ENCODE measurements at places on chromosomes 5 and 9. TPM values are rescaled to one million over a fixed set of nuclear protein-coding genes. Genes with fewer than 3 reads are reported as not detected.
A peak's percentile ranks its signal among the peaks of the same experiment; 100 is the strongest.

DNA sequence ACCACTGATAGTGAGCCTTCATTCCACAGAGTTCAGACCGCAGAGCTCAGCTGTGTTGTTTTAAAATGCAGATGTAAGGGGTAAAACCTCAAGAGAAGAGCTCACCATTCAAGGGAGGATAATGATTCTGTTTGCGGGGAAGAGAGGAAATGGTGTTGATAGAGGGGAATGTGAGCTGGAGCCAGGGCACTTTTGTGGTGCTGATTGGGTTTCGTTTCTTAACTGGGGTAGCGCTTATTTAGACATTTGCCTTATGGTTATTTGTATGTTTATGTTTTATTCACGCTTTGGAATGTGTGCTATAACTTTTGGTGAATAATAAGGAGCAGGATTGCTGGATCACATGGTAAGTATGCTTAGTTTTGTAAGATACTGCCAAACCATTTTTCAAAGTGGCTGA is 42.5 kb downstream of the STXBP1 start:
- DNase-seq = no peak

DNA sequence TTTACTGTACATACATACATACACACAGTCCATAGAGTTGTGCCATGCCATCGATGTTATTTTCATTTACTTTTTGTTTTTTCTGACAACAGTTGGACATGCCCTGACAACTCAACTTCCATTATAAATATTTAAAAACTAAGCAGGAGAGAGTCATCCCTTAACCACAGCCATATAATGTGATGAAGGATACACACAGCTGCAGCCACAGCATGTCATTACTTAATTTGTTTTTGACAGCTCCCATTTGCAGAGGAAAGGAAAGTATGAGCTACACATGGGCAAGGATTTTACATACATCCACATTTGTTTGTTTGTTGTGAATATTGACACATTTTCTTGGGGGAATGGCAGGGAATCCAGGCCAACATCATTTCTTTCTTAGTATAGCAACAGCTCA is 91.5 kb upstream of the TUT7 start:
- no peak for DNase-seq

- DNase-seq = no peak
These were observed 59.8 kb downstream of the NDFIP1 start for GRCh38 chr5:142168365-142168764.

DNA sequence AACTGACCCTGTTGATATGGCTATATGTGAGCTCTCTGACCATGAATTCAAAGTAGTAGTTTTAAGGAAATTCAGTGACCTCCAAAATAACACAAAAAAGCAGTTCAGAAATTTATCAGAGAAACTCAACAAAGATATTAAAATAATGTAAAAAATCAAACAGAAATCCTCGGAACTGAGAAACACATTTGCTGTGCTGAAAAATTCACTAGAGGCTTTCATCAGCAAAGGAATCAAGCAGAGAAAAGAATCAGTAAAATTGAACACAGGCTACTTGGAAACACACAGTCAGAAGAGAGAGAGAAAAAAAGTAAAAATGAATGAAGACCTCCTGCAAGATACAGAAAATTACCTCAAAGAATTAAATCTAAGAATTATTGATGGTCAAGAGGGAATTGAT is 417.2 kb downstream of the TMEM232 start:
- no peak for DNase-seq

GRCh38 chr5:114448481-114448880 is 86.6 kb downstream of the KCNN2 start:
- peak; percentile 52 for DNase-seq

- no peak for DNase-seq
These were observed 69.6 kb downstream of the ADAMTSL1 start for GRCh38 chr9:18543406-18544192.

DNA sequence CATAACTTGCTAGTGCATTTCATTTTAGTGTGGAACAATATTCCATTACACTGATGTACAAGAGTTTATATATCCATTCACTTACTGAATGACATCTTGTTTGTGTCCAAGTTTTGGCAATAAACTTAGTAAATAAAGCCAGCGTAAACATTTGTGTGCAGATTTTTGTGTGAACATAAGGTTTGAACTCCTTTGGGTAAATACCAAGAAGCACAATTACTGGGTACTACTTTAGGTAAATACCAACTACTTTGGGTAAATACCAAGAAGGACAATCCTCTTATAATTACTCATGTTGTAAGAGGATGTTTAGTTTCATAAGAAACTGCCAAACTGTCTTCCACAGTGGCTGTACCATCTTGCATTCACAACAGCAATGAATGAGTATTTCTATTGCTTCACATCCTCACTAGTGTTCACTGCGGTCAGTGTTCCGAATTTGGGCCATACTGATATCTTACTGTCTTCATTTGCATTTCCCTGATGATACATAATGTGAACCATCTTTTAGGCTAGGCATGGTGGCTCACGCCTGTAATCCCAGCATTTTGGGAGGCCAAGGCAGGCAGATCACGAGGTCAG is 2.3 kb upstream of the SYK start:
- DNase-seq = no peak

DNA sequence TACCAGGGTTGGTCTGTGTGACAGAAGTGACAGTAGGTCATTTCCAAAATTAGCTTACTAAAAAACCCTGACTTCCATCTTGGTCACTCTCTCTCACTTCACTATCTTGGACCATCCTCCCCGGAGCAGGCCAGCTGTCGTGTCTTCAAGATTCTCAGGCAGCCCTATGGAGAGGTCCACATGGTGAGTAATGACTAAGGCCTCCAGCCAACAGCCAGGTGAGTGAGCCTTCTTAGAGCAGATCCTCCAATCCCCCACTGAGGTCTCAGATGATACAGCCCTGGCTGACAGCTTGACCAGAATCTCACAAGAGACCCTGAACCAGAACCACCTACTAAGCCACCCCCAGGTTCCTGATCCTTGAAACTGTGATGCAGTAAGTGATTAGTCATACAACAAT is 92.0 kb downstream of the DCP2 start:
- DNase-seq = no peak

DNA sequence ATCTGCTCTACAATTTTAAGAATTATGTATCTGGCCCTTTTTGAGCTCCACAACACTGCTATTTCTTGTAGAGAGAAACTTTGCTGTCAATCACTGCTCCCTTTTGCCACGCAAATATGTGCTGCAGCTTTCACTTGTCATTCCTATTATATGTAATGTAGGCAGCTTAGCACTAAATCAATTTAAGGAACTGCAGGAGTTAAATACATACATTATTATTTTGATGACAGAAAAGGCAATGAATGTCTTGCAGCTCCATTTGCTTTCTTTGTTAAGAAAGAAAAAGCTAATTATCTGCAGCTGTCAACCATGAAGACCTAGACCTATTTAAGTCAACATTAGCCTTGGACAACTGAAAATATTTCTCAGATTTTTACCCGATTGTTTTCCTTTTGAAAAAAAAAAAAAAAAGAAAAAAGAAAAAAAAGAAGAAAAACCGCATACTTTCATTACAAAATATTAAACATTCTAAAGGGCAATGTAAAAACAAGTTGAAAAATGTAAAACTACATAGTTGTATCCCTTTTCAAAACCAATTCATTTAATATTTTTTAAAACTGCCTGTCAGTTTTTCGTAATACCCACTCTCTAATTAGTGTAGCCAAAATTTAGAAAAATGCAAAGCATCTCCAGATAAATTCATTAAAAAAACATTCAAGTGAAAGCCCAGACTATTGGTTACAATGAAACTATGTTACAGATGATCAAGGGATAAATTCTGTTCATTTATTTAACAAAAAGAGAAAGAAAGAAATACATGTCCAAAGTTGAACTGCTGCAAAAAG is 57.2 kb downstream of the RFX3 start:
- no peak for DNase-seq

- peak; percentile 64 for DNase-seq
These were observed 3.0 kb downstream of the RECK start for GRCh38 chr9:36039696-36040095.

DNA sequence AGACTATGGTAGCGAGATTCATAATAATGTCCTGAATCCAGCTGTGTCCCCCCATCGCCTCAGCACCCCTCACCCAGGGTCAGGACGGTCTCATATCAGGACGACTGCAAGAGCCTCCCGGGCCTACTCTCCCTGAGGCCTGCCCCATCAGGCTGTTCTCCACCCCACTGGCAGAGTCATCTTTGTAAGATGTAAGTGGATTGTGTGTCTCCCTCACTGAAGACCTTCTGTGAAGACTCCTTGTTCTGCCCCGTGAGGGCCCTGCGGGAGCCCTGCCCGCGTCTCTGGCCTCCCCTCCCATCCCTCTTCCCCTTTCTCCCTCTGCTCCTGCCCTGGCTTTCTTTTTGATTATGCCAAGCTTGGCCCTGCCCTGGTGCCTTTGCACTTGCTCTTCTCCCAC is 43.9 kb upstream of the SAP30L start:
- no peak for DNase-seq

GRCh38 chr9:14846871-14847311 is 63.3 kb downstream of the FREM1 start:
- DNase-seq = peak; percentile 66

DNA sequence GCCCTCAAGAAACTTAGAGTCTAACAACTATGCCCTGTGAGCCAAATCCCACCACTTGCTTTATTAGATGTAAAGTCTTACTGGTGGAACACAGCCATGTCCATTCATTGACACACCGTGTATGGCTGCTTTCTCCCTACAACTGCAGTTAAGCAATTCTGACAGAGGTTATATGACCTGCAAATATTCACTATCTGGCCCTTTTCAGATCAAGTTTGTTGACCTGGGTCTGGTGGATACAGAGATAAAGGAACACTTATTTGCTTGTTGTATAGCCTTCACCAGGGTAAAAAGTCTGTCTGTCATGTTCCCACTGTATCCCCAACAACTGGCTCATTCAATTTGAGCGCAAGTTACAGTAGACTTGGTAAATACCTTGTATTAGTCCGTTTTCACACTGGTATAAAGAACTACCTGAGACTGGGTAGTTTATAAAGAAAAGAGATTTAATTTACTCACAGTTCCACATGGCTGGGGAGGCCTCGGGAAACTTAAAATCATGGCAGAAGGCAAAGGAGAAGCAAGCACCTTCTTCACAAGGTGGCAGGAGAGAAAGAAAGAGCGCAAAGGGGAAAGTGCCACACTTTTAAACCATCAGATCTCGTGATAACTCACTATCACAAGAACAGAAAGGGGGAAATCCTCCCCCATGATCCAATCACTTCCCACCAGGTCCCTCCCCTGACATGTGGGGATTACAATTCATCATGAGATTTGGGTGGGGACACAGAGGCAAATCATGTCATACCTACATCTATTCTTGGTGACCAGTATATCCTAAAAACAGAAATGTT is 27.9 kb downstream of the DEPDC1B start:
- no peak for DNase-seq

DNA sequence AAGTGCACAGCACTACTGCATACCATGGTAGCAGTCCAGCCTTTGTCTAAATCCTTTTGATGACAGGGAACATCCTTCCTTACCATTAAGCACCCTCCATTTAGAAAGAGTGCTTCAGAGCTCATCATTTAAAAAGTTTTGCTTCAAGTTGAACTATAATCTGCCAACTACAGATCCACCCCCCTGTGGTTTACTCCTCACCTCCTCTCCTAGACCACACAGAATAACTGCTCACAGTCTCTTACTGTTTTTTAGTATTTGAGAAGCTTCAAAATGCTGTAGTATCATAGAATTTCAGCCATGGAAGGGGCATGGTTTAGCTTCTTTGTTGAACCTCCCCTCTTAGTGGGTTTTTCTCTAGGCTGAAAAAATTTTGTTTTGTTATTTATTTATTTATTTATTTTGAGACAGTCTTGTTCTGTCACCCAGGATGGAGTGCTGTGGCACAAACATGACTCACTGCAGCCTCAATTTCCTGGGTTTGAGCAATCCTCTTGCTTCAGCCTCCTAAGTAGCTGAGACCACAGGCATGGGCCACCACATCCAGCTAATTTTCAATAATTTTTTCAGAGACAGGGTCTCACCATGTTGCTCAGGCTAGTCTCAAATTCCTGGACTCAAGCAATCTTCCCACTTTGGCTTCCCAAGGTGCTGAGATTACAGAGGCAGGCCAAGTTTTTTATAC is 384.3 kb upstream of the RFX3 start:
- no peak for DNase-seq

- DNase-seq = no peak
These were observed 345.2 kb upstream of the PCSK5 start for GRCh38 chr9:75545287-75545686.

- no peak for DNase-seq
These were observed 464.2 kb downstream of the EBF1 start for GRCh38 chr5:158635565-158635964.

- DNase-seq = no peak
These were observed 8.7 kb downstream of the TRIM36 start for GRCh38 chr5:115160975-115161475.

- no peak for DNase-seq
These were observed 151.5 kb upstream of the ABCA1 start for GRCh38 chr9:105079457-105079856.

GRCh38 chr5:76490960-76491359 is 87.9 kb downstream of the IQGAP2 start:
- no peak for DNase-seq

GRCh38 chr9:133348718-133349573 is 928 bp downstream of the RPL7A start:
- DNase-seq = no peak

GRCh38 chr5:134394932-134395331 is 16.7 kb downstream of the CDKN2AIPNL start:
- DNase-seq = no peak

DNA sequence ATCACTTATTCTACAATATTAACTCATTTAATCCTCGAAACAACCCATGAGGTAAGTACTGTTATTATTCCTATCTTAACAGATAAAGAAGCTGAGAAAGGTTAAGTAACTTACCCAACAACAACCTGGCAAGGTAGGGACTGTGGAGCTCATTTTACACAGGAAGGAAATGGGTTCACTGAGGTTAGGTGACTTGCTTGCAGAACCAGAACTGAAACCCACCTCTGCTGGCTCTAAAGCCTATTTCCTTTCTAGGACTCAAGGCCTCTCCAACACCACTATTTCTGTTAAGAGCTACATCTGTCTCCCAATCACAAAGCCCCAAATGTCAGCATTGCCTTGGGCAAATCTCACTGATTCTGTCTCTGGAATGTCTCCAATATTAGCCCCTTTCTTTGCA is 38.9 kb upstream of the IFNK start:
- DNase-seq = no peak

DNA sequence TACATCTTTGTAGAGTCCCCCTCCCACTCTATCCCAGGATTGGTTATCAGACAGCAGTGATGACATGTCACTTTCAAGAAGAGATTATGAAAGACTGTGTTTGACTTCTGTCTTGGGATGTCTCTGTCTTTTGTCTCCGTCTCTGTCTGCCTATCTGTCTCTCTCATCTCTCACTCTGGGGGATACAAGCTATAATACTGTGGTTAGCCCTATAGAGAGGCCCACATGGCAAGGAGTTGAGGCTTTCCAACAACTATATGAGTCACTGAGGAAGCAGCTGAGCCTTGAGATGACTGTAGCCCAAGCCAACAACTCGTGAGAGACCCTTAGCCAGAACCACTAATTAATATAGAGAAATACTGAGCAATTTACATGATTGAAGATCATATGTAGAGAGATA is 284.8 kb downstream of the PDE4D start:
- DNase-seq = peak; percentile 45

- no peak for DNase-seq
These were observed 372.2 kb downstream of the ZSWIM6 start for GRCh38 chr5:61704289-61704688.

The GMCL2 gene
- not detected for total RNA-seq

The FOCAD gene
- total RNA-seq = 57.0 TPM

The APBA1 gene
- 2.1 TPM for total RNA-seq

The ZNF454 gene
- total RNA-seq = not detected

The CRHBP gene
- 13.0 TPM for total RNA-seq

The BOD1 gene
- total RNA-seq = 94.9 TPM

The SMIM32 gene
- 0.81 TPM for total RNA-seq

The ZNF618 gene
- 15.2 TPM for total RNA-seq

The DNAJA1 gene
- total RNA-seq = 96.1 TPM

Data from cardiac muscle cell (in vitro differentiated cells and primary cell).